ENCODE measurements at places on chromosomes 16 and 17. TPM values are rescaled to one million over a fixed set of nuclear protein-coding genes. Genes with fewer than 3 reads are reported as not detected.

KRT23 gene
- total RNA-seq, result 0.08 TPM

SOCS3 gene
- 27.6 TPM for total RNA-seq

MARVELD3 gene
- 0.19 TPM for total RNA-seq

KRT28 gene
- not detected for total RNA-seq

PNMT gene
- total RNA-seq, result not detected

DHRS7C gene
- not detected for total RNA-seq

APOH gene
- total RNA-seq, result 3.8 TPM

NKD1 gene
- 0.15 TPM for total RNA-seq

AGRP gene
- total RNA-seq, result not detected

IL17C gene
- total RNA-seq, result 0.13 TPM

RAB11FIP4 gene
- total RNA-seq, result 1.6 TPM

LYRM9 gene
- total RNA-seq, result 1.9 TPM

HAP1 gene
- 1.7 TPM for total RNA-seq

KRT15 gene
- total RNA-seq, result 3.2 TPM

ABCA3 gene
- 21.9 TPM for total RNA-seq

TEFM gene
- 23.5 TPM for total RNA-seq

FOXL1 gene
- total RNA-seq, result 2.0 TPM

CHST5 gene
- 0.06 TPM for total RNA-seq

TMEM88 gene
- 0.33 TPM for total RNA-seq

ALOX15 gene
- not detected for total RNA-seq

TMIGD1 gene
- total RNA-seq, result not detected

TMEM220 gene
- 4.9 TPM for total RNA-seq

KRTAP3-2 gene
- 0.42 TPM for total RNA-seq

SLFN12L gene
- total RNA-seq, result not detected

Data from A549 treated with Mapracorat at 1 μM for 4 hours (cell line).